Suppressor macrophage treated with lipopolysaccharide for 1 hour (primary cell): ENCODE measurements at places on chromosomes 3 and 15.

DNA sequence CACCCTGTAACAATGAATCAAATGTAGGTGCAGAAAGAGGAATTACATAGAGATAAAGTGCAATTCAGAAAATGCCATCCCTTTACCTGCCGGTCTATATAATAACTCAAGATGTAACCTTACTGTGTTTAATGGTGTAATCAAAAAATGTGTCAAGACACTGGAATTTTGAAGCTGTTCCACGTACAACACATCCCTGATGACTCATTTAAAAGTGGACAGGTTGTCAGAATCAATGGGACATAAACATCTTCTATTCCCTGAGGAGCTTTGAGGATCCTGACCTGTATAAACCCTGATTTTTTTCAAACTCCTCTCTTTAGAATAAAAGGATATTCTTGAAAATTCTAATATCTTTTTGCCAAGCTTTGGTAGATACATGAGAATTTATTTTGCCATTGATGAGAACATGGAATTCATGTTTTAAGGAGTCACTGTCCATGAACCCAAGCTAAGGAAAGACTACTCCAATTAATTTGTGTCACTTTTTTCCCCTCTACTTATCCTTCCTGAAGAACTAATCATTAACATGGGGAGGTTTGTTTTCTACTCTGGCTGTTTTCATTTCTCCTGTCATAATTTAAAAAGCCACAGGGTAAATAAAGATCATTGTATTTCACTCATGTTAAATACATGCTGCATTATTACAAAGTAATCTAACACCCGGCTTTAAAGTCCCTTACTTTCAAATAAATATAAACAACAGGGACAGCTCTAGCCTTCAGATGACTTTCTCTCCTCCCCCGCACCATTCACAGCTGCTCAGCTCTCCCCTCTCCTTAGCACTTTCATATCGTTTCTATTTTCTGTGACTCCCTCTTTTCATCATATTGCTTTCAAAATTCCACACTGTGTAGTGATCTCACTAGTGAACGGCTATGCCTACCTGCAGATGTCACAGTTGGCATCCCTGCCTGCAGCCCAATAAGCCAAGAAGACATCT lies 138.3 kb downstream of the TAFA4 start:
- DNase-seq: no peak

- DNase-seq: peak; percentile 99
Measured at GRCh38 chr3:133540896-133541674, 32.4 kb upstream of the CDV3 start.

- DNase-seq: peak; percentile 35
Measured at GRCh38 chr3:133448478-133449122, 48.7 kb downstream of the BFSP2 start.

GRCh38 chr3:70982700-70983140 lies 600.8 kb downstream of the FOXP1 start:
- DNase-seq: peak; percentile 55

GRCh38 chr15:51672155-51672687 lies 9.1 kb upstream of the SCG3 start:
- DNase-seq: peak; percentile 89

DNA sequence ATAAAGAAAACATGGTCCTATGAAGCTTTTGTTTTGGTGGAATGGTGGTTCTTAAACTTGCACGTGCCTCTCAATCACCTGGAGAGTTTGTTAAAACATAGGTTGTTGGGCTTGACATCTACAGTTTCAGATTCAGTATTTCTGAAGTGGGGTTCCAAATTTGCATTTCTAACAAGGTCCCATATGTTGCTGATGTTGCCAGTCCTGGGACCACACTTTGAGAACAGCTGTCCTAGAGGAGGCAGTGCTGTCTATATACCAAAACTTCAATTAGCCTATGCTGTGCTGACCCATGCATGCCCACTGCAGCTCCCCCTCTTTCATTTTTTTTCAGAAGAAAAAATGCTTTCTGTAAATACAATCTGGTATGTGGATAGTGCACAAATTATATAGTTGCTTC lies 31.3 kb downstream of the ALCAM start:
- no peak for DNase-seq

- DNase-seq: no peak
Measured at GRCh38 chr3:48597408-48597800, 2.3 kb upstream of the COL7A1 start.

GRCh38 chr3:4421121-4421520 lies 45.9 kb downstream of the SUMF1 start:
- peak; percentile 95 for DNase-seq

DNA sequence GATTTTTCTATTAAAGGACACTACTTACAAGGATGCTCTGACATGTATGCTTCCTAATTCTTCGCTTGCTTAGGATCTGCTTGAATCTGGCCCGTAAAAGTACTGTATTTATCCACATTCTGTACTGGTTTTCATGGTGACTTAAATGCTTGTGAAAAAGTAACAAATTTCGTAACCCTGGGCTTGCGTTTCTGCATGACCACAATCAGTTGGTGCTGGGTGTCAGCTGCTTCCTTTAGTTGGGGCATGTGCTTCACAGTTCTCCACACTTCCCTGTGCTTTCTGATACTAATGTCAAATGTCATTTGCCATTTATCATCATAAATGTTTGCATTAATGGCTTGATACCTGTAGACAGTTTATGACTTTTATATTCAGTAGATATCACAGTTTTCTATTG lies 218.4 kb upstream of the MLF1 start:
- peak; percentile 78 for DNase-seq

DNA sequence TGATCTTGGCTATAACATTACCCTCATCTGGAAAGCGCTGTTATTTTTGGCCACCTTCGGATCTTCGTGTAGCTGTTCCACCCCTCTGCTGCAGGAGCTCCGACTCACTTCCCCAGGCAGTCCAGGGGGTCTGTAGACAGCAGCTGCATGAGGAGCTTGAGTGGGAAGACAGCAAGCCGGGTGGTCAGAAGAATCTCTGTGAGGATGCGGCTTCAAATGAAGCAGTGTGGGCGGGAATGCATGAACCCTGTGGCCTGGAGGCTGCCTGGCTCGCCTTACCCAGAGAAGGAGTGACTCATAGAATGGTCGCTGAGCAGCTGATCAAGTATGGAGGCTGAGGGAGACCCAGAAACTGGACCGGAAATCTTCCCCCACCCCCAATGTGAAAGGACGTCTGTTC lies 45.2 kb upstream of the NR2F2 start:
- no peak for DNase-seq

GRCh38 chr3:29695643-29696198 lies 414.9 kb downstream of the RBMS3 start:
- no peak for DNase-seq

DNA sequence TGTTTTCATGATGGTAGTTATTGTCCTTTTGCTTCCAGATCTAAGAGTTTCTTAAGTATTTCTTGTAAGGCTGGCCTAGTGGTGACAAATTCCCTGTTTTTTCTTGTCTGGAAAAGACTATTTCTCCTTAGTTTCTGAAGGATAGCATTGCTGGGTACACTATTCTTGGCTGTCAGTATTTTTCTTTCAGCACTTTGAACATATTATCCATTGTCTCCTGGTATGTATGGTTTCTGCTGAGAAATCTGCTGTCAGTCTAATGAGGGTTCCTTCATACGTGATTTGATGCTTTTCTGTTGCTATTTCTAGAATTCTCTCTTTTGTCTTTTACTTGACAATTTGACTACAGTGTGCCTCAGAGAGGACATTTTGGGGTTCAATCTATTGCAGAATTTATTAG lies 134.3 kb downstream of the CGGBP1 start:
- DNase-seq: no peak

DNA sequence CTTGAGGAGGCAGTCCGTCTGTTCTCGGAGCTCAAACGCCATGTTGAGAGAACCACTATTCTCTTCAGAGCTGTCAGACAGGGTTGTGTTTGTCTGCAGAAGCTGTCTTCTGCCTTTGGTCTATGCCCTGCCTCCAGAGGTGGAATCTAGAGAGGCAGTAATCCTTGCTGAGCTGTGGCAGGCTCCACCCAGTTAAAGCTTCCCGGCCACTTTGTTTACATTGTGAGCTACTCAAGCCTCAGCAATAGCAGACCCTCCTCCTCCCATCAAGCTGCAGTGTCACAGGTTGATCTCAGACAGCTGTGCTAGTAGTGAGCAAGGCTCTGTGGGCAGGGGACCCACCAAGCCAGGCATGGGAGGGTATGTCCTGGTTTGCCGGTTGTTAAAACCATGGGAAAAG lies 8.9 kb downstream of the OR5AC2 start:
- DNase-seq: no peak

DNA sequence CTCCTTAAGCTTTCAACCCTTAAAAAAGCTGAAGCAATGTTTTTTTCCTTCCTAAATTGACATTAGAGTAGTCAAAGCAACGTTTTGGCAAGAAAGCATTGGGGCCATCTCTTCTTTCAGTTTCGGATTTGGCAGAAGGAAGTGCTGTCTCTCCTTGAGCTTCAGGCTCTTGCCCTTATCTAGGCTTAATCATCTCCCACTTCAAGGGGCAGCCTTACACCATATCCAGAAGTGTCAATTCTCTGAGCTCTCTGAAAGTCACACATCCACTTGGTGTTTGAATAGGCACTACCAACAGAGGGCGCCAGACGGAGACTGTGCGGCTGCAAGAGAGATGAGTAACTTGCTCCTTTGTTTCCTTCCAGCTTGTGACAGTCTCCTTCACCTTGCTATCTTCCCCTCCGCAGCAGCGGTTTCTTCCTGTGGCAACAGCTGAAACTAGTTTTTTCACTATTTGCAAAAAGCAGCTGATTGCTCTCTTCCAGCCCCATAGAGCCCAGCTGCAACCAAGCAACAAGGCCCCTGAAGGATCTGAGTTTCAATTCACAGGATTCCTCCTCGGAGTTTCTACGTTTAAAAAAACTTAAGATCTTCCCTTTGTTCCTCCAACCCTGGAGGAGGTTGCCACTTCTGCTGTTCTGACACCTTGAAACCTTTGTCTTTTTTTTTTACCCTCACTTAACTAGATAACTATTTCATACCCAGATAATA lies 147.0 kb upstream of the SLCO3A1 start:
- DNase-seq: peak; percentile 91

GRCh38 chr3:37474901-37475331 lies 300.5 kb upstream of the LRRFIP2 start:
- DNase-seq: no peak

DNA sequence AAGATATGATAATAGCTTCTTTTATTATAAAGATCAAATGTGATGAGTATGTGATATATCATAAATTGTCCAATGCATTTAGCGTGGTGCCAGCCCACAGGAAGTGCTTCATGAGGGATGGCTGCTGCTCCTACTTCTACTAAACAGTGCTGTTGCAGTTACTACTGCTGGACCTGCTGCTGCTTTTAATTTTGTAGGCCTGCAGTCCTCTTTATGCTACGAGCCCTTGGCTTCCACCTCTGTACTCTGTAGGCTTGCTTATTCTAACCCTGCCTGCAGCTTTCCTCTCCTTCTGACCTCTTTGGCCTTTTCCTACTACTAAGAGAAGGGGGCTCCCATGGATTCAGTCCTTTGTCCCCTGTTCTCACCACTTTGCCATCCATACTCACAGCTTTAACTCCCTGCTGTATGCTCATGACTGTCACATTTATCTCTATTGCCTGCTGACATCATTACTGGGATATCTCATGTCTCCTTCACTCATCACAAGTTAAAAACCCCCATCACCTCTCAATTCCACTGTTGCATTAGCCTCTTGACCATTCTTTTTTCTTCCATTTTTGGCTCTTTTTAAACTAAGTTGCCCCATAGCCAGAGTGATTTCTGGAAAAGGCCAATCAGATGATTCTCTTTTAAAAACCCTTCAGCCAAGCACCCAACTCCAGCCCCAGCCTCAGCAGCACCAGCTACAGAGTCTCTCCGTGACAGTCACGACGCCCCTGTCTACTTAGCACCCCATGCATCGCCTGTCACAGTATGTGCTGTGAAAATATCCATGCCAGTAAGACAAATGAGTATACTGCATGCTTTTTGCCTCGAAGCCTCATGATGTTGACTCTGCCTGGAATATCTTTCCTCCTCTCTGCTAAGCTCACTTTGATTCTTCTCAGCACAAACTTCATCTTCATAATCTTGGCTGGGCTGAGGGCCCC lies 56.3 kb downstream of the PLCL2 start:
- no peak for DNase-seq

DNA sequence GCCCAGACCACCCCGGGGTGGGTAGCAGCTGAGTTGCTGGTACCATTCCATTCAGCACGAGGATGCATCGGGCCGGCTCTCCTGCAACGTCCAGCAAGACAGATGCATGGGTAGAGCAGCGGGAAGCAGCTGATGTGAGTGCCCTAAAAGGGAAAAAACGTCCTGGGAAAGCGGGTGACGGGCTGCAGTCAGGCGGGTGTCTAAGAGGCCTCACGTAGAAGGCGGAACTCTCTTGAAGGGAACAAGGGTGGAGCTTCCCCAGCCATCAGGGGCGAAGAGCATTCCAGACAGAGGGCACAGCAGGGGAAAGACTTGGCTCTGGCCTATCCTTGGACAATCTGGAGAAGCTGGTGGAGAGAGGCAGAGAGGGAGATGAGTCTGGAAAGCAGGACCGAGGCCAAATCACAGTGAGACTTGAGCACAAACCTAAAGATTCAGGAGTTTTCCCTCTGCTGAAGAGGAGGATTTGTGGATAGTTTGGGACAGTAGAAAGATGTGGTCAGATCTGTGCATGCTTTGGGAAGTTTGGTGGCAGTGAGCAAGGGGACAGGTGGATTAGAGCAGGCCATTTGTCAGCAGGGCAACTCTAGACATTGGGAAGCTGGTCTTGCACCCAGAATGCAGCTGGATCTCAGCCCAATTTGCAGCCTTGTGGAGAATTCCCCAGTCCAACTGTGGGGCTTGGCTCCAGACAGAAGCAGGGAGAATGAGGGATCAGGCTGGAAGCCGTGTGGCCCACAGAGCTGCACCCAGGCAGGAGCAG lies 70.7 kb downstream of the SEMA5B start:
- DNase-seq: no peak

GRCh38 chr15:84151205-84151931 lies 84.2 kb upstream of the GOLGA6L4 start:
- DNase-seq: no peak

GRCh38 chr15:29652595-29652994 lies 169.7 kb downstream of the TJP1 start:
- no peak for DNase-seq

GRCh38 chr3:14352002-14352627 lies 50.3 kb upstream of the SLC6A6 start:
- DNase-seq: peak; percentile 38

DNA sequence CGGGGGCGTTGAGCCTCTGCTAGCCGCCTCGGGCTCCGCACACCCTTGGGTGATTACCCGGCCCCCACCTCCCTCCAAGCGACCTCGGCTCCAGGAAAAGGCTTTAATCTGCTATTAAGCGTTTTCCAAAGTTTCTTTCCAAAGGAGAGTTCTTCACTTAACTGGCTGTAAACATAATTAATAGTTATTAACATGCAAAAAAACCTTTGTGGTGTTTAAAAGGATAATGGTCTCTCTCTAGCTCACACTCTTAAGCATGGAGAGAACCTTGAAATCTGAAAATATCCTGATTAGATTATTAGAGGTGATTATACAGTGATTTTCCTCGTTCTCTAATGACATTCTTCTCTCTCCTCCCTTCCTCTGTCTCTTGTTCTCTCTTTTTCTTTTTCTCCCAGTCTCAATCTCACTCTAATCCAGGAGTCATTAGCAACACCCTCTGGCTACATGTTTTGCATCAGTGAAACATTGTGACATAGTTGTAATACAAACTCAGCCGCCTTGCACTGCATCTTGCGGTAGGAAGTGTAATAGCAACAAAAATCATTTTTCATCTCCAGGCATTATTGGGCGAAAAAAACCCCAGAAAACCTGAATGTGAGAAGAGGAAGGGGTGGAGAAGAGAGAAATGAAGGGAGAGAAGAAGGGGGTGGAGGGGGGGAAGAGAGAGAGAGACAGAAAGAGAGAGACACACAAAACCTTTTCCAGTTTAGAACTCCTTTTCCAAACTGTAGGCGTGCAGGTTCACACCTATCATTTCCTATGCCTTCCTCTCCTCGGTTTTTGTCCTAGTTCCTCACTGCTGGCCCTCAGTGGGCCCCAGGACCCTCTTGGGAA lies 24.4 kb downstream of the NR2F2 start:
- DNase-seq: no peak
